Cardiac fibroblast (primary cell): ENCODE measurements at places on chromosomes 6 and 20.

- peak; percentile 63 for DNase-seq
Measured at GRCh38 chr6:70277470-70277869, 25.4 kb downstream of the COL9A1 start.

GRCh38 chr6:36285797-36286196 is 15.9 kb downstream of the PNPLA1 start:
- DNase-seq: no peak

DNA sequence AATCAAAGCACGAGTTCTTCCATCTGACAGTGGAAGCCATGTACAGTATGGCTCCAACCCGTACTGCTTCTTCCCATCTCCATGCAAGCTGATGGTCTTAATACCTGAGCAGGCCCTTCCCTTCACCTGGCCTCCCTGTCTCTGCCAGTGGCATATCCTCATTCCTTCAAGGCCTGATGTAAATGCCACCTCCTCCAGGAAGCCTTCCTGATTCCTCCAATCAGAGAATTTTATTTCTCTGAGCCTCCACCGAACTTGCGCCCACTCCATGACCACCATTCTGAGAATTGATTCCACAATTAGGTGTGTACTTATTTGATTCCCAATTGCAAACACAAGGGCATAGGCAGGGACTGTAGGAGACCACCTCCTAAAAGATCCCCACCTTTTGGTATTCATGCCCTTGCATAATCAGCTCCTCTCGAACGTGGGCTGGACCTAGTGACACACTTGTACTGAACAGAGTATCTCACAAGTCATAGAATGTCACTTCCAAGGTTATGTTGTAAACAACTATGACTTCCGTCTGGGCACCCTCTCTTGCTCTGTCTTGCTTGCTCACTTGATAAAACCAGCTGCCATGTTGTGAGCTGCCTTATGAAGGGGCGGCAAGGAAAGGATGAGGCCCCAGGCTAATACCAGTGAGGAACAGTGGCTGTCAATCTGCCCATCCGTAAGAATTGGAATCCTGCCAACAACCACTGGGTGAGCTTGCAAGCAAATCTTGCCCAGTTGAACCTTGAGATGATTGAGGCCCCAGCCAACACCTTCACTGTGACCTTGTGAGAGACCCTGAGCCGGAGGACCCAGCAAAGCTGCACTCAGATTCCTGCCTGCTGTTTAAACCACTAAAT is 38.8 kb downstream of the CPNE5 start:
- no peak for DNase-seq

- no peak for DNase-seq
Measured at GRCh38 chr20:48007351-48007750, 222.1 kb upstream of the SULF2 start.

GRCh38 chr6:14241255-14242070 is 123.9 kb downstream of the CD83 start:
- no peak for DNase-seq

DNA sequence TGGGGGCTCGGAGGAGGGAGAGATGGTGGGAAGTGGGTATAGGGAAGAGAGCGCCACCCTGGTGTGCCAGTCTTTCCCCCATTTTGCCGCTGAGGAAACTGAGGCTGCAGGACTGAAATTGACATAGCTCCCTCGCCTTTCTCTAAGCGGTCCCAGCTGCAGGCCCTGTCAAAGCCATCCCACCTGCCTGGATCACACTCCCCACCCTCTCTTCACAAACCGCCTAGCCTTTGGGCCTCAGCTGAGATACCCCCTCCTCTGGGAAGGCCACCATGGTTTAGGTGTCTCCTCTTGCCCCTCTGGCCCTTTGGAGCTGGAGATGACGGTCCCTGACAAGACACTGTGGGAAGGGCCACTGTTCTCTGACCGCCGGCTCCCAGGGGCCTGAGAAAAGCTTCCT is 16.9 kb downstream of the SRC start:
- no peak for DNase-seq

- no peak for DNase-seq
Measured at GRCh38 chr20:10705801-10706459, 32.1 kb upstream of the JAG1 start.

GRCh38 chr20:1888796-1889463 is 6.3 kb upstream of the SIRPA start:
- peak; percentile 59 for DNase-seq
